HCT116 (cell line): ENCODE measurements at places on chromosomes 2 and 18.
A peak's percentile ranks its signal among the peaks of the same experiment; 100 is the strongest.

DNA sequence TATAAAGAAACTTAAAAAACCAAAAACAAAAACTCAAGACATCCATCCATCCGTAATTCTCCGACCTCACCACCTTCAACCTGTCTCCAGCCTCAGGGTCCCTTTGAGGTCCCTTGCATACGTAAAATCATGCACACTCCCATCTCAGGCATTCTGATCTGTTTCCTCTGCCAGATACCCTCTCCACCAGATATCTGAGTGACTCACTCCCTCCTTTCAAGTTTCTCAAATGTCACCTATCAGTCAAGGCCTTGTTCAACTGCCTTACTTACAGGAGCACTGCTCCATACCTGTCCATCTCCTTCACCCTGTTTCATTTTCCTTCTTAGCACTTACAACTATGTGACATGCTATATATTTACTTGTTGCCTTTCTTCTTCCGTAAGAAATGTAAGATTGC is 369.3 kb downstream of the NBAS start:
- no peaks in the 10 kb centered on the region for H3K36me3 ChIP-seq
- H3K27me3 ChIP-seq: no peaks in the 10 kb centered on the region
- H3K27ac ChIP-seq: no peak overlapping the region
- H3K4me1 ChIP-seq: peaks cover 13% of the 10 kb centered on the region

- no peak overlapping the region for H3K27ac ChIP-seq
- H3K36me3 ChIP-seq: no peaks in the 10 kb centered on the region
- no peaks in the 10 kb centered on the region for H3K4me1 ChIP-seq
- no peak for DNase-seq
These were observed 70.6 kb upstream of the GLS start for GRCh38 chr2:190809876-190810525.

DNA sequence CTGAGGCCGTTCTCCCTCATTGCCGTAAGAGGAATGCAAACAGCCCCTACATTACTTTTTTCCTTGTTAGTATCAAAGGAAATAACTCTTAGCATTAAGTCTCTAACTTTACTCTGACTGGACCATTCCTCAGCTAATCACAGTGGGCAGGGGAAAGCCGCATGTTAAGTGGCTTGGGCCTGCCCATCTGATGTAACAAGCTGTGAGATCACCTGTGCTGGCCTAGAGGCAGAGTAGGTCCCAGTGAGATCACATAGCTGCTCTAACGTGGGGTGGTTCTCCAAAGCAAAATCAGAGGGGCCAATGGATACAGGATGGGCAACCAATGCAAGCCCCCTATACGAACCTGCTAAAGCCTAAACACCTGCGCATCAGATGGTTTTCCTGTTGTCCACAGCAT is 5.9 kb upstream of the MOCOS start:
- no peak overlapping the region for H3K4me3 ChIP-seq
- no peak overlapping the region for H3K27ac ChIP-seq
- no peaks in the 10 kb centered on the region for H3K27me3 ChIP-seq
- H3K4me1 ChIP-seq: no peaks in the 10 kb centered on the region
- no peak for DNase-seq

GRCh38 chr2:33836628-33837027 is 237.5 kb upstream of the FAM98A start:
- H3K27me3 ChIP-seq: no peaks in the 10 kb centered on the region
- no peak overlapping the region for H3K27ac ChIP-seq
- H3K4me1 ChIP-seq: no peaks in the 10 kb centered on the region
- no peak overlapping the region for H3K4me3 ChIP-seq

- H3K4me3 ChIP-seq: no peak overlapping the region
- H3K27ac ChIP-seq: no peak overlapping the region
- H3K36me3 ChIP-seq: no peaks in the 10 kb centered on the region
- H3K4me1 ChIP-seq: no peaks in the 10 kb centered on the region
- DNase-seq: no peak
These were observed 308.5 kb downstream of the IRS1 start for GRCh38 chr2:226491112-226491511.

- DNase-seq: no peak
- no peak overlapping the region for H3K27ac ChIP-seq
- H3K36me3 ChIP-seq: no peaks in the 10 kb centered on the region
- H3K27me3 ChIP-seq: 0 out of 2 replicates have a peak, but pooled peaks cover 3% of the 10 kb centered on the region
- no peaks in the 10 kb centered on the region for H3K4me1 ChIP-seq
These were observed 670.6 kb downstream of the BCL11A start for GRCh38 chr2:59882822-59883221.

- H3K4me3 ChIP-seq: no peak overlapping the region
- no peak overlapping the region for H3K27ac ChIP-seq
These were observed 20.9 kb downstream of the OXER1 start for GRCh38 chr2:42742740-42743658.

DNA sequence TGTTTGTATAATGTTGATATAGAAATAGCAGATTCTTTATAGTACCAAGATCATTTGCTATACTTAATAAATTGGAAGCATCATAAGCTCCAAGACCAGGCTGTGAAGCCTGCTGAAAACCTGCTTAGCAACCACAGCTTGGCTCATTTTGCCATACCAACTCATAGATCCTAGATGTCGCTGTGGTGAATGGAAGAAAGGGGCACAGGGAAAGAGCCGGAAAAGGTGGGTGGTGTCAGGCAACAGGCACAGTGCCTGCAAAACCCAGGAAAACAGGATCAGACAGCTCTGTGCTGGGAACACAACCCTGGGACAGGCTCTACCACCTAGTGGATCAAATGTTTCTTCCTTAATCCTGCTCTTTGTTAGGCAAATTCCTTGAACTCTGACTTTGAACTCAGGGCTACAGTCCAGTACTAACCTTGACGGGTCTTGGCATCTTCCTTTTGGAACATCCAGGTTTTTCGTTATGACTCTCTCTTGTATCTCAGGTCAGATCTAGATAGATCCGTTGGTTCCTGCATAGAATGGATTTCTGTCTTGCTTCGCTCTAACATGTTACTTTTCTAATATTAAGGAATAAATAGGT is 31.6 kb downstream of the TWSG1 start:
- peak; percentile 64 for DNase-seq
- no peak overlapping the region for H3K4me3 ChIP-seq
- H3K36me3 ChIP-seq: no peaks in the 10 kb centered on the region

DNA sequence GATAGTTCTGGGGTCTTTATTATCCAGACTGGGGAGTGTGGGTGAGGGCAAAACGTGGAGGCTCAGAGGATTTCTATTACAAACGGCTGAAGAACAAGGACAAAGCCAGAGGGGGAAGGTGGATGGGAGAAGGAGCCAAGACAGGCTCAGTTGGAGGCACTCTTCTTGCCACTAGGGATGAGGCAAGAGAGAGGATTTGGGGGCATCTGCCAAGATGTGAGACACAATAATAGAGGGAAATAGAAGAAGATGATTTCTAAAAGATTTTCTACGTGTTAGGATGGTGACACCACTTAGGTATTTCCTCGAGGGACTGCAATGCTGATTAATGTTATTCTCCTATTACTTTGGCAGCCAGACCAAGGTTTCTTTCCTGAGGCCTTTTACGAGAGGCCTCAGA is 71.8 kb downstream of the APOB start:
- H3K4me3 ChIP-seq: no peak overlapping the region
- no peak overlapping the region for H3K27ac ChIP-seq
- H3K36me3 ChIP-seq: no peaks in the 10 kb centered on the region
- H3K27me3 ChIP-seq: peaks cover 18% of the 10 kb centered on the region; the same call in 1 of the 2 replicates
- no peak for DNase-seq

GRCh38 chr2:217980036-217980435 is 22.8 kb downstream of the TNS1 start:
- no peaks in the 10 kb centered on the region for H3K36me3 ChIP-seq
- H3K27me3 ChIP-seq: no peaks in the 10 kb centered on the region
- peaks cover 14% of the 10 kb centered on the region; the same call in 1 of the 2 replicates for H3K4me1 ChIP-seq
- H3K27ac ChIP-seq: no peak overlapping the region
- no peak overlapping the region for H3K4me3 ChIP-seq

DNA sequence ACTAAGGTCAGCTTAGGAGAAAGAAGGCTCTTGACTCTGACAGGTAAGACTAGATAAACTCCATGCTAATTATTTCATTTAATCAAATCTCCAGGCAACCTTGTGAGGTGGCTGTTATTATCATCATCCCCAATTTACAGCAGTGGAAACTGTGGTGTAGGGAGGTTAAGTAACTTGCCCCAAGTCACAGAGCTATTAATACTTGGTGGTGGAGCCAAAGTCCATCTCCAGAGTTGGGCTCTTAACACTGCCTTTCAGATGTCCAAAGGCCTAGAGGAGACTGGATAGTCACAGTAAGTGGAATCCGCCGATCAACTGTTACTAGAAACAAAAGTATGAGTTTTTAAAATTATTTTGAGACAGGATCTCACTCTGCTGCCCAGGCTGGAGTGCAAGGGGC is 46.6 kb upstream of the SP3 start:
- no peak overlapping the region for H3K27ac ChIP-seq
- no peaks in the 10 kb centered on the region for H3K27me3 ChIP-seq
- H3K4me1 ChIP-seq: no peaks in the 10 kb centered on the region
- H3K4me3 ChIP-seq: no peak overlapping the region
- no peak for DNase-seq
- no peaks in the 10 kb centered on the region for H3K36me3 ChIP-seq

DNA sequence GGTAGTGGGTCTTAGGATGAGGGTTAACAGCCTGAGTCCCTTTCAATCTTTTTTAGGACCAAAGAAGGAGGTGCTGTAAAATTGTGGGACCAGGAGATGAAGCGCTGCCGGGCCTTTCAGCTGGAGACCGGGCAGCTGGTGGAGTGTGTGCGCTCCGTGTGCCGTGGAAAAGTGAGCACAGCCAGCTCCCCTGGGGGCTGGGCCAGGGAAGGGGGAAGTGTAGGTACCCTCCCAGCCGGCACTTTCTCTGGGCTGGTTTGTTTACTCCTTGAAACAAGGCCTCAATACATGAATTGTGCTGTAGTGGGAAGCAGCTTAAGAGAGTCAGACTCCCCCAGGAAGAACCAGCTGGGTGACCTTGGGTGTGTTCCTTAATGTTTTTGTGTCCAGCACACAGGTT is 90.1 kb downstream of the RTN4 start:
- no peaks in the 10 kb centered on the region for H3K36me3 ChIP-seq
- no peak for DNase-seq
- no peak overlapping the region for H3K4me3 ChIP-seq
- H3K27ac ChIP-seq: no peak overlapping the region
- no peaks in the 10 kb centered on the region for H3K4me1 ChIP-seq
